ENCODE measurements at places on chromosomes 7 and 10.

GRCh38 chr7:130615583-130615982 is 53.0 kb downstream of the COPG2 start:
- DNase-seq, result no peak

DNA sequence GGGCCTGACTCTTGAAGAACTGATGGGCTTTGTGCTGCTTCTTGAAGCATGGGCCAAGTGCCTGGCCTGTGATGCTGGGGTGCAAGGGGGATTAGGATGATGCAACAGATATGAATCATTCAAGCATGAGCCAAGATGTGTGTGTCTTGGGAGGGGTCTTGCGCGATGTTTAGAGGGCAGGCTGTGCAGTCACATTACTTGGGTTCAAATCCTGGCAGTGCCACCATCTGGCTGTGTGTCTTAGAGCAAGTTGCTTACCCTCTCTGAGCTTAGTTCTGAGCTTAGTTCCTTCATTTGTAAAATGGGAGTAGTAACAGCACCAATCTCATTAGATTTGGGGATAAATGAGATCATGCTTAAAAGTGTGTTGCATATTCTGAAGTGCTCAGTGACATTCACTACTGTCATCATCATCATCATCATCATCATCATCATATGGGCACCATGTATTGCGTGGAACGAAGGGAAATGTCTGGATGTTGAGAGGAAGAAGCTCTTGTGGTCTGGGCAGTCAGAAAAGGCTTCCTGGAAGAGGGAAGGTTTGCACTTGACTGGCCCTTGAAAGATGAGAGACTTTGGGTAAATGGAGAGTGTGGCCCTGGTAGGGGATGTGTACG is 9.3 kb downstream of the UNC5B start:
- no peak for DNase-seq

- DNase-seq, result no peak
Measured at GRCh38 chr7:37046531-37047079, 322.3 kb upstream of the AOAH start.

- no peak for DNase-seq
Measured at GRCh38 chr7:34298492-34299013, 359.5 kb upstream of the NPSR1 start.

GRCh38 chr10:122140941-122141623 is 130.0 kb upstream of the BTBD16 start:
- DNase-seq, result no peak

GRCh38 chr10:91587710-91588638 is 44.9 kb downstream of the PPP1R3C start:
- no peak for DNase-seq

- no peak for DNase-seq
Measured at GRCh38 chr10:44197646-44198045, 187.3 kb downstream of the CXCL12 start.

GRCh38 chr10:24971374-24971773 is 19.0 kb upstream of the PRTFDC1 start:
- no peak for DNase-seq

- no peak for DNase-seq
Measured at GRCh38 chr10:97548828-97549455, 23.6 kb upstream of the ANKRD2 start.

- no peak for DNase-seq
Measured at GRCh38 chr7:33534833-33535232, 370.5 kb upstream of the BMPER start.

GRCh38 chr7:92841192-92841591 is 4.8 kb upstream of the CDK6 start:
- no peak for DNase-seq

DNA sequence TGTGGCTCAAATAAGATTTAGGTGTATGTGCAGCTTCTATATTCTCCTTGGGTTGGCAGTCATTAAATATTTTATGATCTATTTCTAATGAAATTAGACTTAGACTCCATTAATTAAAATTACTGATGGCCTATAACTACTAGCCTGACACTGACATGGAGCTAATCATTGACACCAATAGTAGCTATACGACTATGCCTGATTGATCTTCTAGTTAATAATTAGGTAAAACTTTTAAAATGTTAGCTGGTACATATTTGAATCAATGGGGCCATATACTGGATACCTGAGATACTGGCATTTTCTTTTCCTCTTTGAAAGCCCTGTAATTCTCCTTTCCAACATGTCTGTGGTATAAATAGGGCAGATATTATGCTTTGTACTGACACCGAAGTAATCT is 14.4 kb downstream of the WEE2 start:
- DNase-seq, result no peak

GRCh38 chr7:121288894-121289293 is 39.9 kb upstream of the WNT16 start:
- no peak for DNase-seq
